ENCODE measurements at places on chromosomes 6 and 20.

GRCh38 chr6:113888493-113888892 lies 31.3 kb downstream of the MARCKS start:
- no peak for DNase-seq

DNA sequence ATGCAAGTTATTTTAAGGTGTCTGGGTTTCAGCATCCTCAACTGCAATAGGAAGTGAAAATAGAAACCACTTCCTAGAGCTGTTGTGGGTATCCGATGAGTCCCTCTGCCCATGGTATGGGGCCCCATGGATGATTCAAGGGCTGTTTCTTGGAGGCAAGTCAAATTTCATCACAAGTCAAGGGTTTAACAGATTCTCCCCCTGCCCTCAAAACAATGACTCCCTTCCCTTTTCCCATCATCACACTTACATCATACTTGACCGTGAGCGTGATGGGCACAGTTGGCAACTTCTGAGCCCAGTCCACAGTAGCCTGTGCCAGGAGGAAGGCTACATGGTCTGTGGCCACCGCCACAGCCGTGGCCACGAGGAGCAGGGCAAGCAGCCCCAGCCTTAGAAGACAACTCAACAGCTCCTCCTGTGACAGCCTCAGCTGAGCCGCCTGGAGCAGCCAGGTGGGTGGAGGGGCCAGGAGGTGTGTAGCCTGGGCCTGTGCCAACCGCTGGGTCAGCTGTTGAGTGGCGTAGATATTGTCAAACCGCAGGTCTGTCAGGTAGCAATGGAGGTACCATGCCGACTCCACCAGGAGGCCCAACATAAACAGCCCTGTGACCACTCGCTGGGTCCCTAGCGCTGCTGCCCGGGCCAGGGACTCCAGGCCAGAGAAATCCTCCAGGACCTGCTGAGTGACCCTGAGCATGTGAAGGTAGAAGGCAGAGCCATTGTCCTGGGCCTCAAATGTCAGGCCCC lies 5.2 kb downstream of the OCSTAMP start:
- DNase-seq: no peak

- no peak for DNase-seq
Observed at GRCh38 chr6:151286214-151286613, 46.4 kb downstream of the AKAP12 start.

GRCh38 chr6:131807321-131807643 lies 538 bp upstream of the ENPP1 start:
- no peak for DNase-seq

DNA sequence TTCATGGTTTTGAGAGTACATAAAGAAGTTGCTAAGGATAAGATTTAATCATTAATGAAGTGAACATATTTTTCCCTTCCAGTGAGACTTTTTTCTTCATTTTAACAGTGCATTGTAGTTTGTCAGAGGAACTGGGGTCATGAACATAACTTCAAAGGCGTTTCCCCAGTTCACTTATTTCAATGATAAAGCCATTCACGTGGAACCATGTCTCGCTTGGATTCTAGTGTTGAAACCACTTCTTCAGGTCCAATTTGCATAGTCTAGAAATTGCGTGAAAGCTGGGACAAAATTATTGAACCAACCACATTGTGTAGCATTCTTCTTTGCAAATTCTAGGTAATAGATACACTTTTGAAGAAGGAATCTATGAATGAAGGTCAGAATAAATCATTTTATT lies 197.0 kb downstream of the CLIC5 start:
- no peak for DNase-seq

GRCh38 chr6:23454080-23454976 lies 671.7 kb upstream of the NRSN1 start:
- DNase-seq: no peak

- DNase-seq: no peak
Observed at GRCh38 chr6:111715321-111715720, 109.6 kb upstream of the TRAF3IP2 start.

DNA sequence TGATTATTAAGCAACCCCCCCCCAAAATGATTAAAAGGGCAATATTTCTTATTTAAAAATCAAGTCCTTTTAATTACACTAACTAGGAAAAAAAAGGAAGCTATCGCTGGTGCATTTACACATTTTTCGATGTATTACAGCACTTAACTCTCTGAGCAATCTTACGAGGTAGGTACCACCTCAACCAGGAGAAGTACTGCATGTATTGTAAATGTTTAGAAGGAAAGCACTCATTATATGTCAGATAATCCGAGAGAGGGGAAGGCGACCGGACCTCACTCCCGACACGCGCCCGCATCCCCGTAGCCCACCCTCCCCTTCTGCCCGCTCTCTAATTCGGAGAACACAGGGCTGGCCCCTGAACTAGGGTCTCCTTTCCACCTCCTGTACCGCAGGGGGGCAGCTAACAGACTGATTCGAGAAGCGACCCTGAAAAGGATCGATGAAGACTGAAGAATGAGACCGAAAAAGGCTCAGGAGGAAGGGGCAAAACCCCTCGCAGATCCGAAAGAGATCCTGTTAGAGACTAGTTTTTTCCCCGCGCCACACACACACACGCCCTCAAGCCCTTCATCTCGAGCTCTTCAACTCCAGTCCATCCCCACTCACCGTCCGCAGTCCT lies 337 bp downstream of the ESF1 start:
- DNase-seq: no peak

DNA sequence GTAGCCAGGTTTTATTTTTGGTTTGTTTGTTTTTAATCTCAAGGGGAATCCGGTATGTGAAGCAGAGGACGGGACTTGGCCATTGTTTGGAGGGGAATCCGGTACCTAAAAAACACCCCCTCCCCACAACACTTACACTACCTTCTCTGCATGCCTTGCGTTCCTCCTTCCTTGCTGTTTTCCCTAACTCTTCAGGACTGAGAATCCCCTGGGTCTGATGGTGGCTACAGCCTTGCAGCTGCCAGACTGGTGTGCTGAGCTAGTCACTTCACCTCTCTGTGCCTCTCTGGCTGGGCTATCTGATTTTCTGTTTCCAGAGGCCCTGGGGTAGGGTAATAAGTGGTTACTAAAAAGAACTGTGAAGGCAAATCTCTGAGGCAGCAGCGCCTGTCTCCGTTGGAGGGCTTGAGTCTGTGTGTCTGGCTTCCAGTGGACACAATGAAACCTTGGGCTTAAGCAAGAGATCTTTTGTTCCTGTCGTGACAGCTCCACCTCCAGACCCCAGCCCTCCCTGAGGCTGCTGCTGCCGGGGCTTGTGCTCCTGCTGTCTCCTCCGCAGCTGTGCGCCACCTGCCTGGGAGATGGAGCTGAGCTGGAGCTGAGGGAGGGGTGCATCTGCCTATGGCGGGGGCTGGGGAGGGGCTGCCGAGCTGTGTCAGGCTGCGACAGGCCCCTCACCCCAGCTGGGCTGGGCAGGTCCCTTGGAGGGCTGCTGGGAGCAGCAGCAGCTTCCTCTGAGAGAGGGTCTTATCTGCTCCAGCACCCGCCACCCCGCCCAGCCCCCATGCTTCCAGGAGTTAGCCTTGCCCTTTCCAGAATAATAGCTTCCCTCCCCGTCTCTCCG lies 65.8 kb upstream of the CCDC167 start:
- peak; percentile 67 for DNase-seq

DNA sequence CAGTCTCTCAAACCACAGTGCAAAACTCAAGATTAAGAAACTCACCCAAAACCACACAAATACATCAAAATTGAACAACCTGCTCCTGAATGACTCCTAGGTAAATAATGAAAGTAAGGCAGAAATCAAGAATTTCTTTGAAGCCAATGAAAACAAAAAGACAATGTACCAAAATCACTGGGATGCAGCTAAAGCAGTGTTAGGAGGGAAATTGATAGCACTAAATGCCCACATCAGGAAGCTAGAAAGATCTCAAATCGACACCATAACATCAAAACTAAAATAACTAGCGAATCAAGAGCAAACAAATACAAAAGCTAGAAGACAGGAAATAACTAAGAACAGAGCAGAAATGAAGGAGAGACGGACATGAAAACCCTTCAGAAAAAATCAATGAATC lies 70.5 kb downstream of the TBC1D32 start:
- DNase-seq: no peak

GRCh38 chr6:68328156-68328555 lies 306.9 kb upstream of the ADGRB3 start:
- DNase-seq: no peak
